ENCODE measurements at places on chromosomes 1 and 21.

DNA sequence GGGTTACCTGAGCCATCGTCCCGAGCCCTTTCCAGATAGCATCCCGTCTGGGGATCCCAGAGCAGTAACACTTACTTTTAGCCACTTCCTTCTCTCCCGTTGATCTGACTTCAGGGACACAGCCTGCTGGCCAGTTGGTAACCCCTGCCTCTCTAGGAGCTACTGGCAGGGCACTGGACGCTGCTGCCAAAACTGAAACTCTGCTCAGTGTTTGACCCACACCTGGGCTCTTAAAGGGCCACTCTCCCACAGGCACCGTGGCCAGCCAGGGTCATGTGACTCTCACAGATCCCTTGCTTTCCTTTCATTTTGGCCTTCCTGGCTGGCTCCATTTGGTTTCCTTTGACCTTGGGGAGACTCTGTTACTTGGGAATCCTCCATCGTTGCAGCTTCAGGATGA, at the start of gene PIGR:
Gene PIGR, minus strand, starts transcription at position 206 of the 400 bp plus-strand sequence. CDS start 5,935 bp downstream, outside the sequence.
- DNase-seq = no peak

DNA sequence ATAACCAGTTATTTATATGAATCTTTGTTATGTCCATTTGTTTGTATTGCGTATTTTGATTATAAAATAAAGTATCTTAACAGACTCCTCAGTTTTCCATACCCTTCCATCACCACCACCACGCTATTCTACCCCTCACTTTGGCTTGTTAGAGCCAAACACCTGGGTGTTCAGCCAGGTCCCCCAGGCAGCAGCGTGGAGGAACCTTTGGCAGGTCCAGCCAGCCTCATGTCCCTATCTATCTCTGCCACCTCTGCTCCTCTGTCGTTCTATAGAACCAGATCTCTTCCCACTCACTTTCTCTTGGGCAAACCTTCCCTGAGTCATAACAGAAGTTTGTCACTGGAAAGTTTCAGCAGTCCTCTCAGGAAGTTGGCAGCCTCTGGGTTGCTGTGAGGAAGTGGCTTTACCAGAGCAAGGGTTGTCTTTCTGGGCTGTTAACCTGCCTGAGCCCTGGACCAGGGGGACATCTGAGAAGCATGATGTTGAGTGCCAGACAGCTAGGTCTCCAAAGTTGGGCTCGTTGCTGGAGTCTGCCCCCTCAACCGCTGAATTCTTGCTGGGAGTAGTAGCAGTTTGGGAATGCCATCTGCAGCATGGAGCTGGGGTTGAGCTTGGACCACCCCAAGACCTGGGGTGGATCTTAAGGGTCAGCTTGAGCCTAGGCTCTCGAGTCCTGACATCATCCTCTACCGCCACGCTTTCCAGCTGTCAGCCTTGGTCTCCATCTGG, 996 bp upstream of the SH3BGRL3 start:
- DNase-seq = peak; percentile 48

GRCh38 chr1:43267291-43267805, 2.4 kb upstream of the TMEM125 start:
- no peak for DNase-seq

DNA sequence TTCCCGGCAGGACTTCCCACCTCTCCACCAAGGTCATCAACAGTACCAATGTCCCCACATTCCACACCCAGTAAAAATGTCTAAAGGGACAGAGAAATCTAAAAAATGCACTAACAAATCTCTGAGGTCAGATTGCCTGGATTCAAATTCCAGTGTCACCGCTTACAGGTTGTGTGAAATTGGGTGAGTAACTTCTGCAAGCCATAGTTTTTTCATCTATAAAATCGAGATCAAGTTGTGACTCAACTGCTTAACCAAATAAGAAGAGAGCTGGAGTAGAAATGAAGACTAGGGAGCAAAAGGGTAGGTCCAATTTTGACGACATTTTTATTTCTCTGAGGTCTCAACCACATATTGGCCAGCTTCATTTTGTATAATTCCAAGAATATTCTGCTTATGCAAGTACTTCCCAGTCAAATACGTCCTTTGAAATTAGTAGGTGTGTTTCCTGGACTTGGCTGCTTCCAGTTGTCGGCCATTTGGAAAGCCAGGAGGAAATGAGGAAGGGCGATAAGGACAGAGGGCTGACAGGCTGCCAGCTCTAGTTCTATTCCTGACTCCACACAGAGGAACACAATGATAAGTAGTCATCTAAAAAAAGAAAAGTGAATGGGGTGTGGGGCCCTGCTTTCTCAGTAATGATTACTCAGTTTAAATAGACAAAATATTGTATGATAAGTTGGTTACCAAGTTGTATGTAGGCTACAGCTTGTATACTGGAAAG, 57.7 kb upstream of the ZC3H11B start:
- DNase-seq = no peak

GRCh38 chr1:106568201-106568974, 488.1 kb upstream of the PRMT6 start:
- no peak for DNase-seq

All from hematopoietic multipotent progenitor cell treated with erythropoietin and hydrocortisone succinate and interleukin-3 and kit ligand, for 15 days (in vitro differentiated cells).